ENCODE measurements at places on chromosomes 11 and 22.
A peak's percentile ranks its signal among the peaks of the same experiment; 100 is the strongest.

GRCh38 chr11:102357116-102357515 lies 10.1 kb downstream of the BIRC2 start:
- no peak for DNase-seq

DNA sequence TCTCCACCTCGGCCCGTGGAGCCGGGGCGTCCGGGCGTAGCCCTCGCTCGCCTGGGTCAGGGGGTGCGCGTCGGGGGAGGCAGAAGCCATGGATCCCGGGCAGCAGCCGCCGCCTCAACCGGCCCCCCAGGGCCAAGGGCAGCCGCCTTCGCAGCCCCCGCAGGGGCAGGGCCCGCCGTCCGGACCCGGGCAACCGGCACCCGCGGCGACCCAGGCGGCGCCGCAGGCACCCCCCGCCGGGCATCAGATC lies 439 bp downstream of the YAP1 start:
- DNase-seq, result no peak

- DNase-seq, result no peak
Observed at GRCh38 chr11:104652996-104653395, 245.3 kb downstream of the CASP12 start.

GRCh38 chr11:29256580-29256979 lies 760.2 kb downstream of the KCNA4 start:
- DNase-seq, result no peak

DNA sequence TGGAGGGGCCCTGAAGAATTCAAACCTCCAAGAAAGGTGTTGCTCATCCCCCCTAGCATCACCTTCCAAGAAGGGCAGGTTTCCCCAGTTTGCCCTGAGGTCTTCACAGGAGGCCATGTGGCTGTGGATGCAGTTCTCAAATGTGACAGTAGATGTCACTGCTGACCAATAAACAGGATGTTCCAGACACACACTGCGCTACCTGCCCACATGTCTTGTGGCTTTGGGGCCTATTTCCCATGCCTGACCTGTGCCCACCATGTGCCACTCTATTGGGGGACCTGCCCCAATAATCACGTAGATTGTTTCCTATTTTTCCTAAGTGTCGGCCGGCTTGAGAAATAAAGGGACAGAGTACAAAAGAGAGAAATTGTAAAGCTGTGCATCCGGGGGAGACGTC lies 4.5 kb downstream of the GSTT2 start:
- DNase-seq, result peak; percentile 12

- DNase-seq, result no peak
Observed at GRCh38 chr11:1398528-1399235, 8.9 kb downstream of the BRSK2 start.

GRCh38 chr11:68503251-68503687 lies 42.7 kb downstream of the PPP6R3 start:
- no peak for DNase-seq

DNA sequence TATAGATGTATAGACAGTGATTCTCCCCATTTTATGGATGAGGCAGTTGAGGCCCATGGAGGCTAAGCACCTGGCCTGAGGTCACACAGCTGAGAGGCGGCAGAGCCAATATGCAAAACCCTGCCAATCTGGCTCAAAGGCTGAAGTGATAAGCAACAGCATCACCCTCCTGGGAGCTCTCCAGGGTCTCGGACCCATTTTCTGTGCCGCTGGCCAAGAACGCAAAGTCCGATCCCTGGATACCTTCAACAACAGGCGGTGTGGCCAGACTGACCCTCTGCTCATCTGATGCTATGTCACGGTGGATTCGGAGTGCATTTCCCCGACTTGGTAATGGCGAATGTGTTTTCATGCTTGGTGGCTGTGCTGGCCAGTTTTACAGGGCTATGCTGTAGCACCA lies 595.0 kb downstream of the TBC1D22A start:
- no peak for DNase-seq

GRCh38 chr11:71929491-71929890 lies 645 bp downstream of the RNF121 start:
- no peak for DNase-seq

- DNase-seq, result no peak
Observed at GRCh38 chr11:95081412-95081811, 8.2 kb upstream of the ENDOD1 start.

- DNase-seq, result peak; percentile 22
Observed at GRCh38 chr11:34825670-34826383, 90.4 kb downstream of the APIP start.

DNA sequence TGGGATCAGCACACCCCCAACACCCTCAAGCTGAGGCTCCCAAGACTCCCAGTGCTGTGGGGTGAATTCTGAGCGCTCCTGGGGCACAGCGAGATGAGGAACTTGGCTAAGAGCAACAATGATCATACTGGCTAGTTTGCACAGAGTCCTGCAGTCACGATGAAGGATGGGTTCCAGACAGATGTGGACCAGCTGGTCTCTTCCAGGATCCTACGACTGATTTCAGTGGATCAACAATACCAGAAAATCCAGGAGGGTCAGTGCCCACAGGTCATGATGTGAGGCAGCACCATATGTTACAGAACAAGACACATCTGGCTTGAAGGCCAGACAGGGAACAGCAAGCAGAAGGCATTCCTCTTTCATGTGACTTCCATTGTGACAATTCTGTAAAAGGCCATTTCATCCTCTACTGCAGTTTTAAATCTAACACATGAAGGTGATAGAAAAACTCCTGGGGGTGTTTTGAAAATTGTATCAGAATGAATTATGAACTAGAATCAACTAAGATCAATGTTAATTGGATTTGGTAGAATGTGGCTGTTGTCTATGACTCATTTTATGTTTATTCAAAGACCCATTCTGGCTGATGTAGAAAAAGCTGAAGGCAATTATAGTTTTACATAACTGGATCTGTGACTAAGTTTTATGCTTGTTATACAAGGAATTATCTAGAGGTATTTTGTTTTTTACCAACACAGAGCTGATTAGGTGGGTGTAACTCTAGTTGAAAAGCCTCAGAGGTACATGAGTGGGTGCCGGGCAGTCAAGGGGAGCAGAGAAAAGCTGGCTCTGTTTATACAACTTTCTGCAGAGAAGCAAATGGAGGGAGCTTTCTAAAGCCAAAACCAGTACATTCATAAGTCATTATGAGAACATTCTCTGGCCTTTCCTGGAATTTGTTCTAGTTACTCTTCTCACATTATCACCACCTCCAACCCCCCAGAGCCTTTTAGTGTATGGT lies 29.1 kb downstream of the OR52K1 start:
- DNase-seq, result no peak

- DNase-seq, result no peak
Observed at GRCh38 chr11:120562806-120563425, 51.4 kb downstream of the GRIK4 start.

GRCh38 chr11:105152021-105152512 lies 12.5 kb upstream of the CARD18 start:
- DNase-seq, result no peak

- DNase-seq, result no peak
Observed at GRCh38 chr11:1748636-1749394, 1.6 kb downstream of the IFITM10 start.

DNA sequence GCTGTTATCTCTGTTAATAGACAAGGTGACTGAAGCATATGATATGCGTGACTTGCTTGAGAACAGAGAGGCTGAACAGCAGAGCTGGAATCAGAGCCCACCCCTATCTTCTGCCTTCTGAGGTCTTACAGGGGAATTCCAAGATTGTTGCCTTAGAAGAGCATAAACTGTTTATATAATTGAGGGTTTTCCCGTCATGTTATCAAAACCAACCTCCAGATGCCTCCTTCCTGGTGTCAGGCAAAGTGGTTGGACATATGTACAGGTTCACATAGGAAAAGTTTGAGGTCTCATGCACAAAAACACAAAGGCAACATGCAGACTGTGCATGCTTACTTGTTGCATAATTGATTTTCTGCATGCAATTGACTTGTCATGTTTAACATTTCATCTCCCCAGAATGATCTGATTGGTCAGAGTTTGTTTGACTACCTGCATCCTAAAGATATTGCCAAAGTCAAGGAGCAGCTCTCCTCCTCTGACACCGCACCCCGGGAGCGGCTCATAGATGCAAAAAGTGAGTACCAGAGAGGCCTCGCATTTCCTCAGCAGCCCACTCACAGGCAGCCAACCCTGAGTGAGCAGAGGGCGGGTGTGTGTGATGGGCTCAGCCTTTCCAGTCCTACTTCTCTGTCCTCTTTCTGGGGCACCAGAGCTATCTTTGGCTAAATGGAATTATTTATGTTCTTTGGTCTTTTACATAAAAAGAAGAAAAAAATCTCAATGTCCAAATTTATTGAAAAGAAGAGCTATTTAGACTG lies 88.9 kb downstream of the BMAL1 start:
- DNase-seq, result no peak

DNA sequence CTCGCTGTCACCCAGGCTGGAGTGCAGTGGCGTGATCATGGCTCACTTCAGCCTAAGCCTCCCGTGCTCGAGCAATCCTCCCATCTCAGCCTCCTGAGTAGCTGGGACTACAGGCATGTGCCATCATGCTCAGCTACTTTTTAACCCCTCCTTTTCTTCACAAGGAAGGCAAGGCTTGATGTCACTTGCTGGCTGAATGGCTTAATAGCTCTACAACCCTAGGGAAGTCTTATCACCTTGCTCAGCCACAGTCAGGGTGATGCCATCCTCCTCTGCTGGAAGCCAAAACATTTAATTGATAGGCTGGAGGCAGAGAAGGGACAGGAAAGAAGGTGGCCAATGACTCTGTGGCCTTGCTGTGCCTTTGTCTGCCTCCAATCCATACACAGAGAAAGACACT lies 131.9 kb downstream of the MED15 start:
- DNase-seq, result no peak

GRCh38 chr11:59273373-59273841 lies 60.7 kb upstream of the MPEG1 start:
- DNase-seq, result no peak

GRCh38 chr11:134538742-134539141 lies 126.7 kb upstream of the B3GAT1 start:
- DNase-seq, result no peak

DNA sequence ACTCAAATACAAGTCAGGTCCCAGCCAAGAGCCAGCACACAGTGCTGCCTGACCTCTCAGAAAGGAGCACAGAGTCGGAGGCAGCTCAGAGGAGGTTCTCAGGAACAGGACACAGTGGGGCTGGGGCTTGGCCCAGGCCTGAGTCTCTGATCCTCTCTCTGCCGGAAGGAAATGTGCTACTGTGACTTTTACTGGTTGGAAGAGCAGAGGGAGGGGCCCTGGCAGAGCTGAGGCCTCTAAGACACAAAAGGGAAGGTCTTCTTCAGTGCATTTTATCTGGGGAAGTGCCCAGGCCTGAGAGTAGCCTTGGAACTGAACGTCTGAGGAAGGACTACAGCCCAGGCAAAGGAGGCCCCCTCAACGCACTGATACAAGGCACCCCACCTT lies 16.2 kb upstream of the CASTOR1 start:
- no peak for DNase-seq

DNA sequence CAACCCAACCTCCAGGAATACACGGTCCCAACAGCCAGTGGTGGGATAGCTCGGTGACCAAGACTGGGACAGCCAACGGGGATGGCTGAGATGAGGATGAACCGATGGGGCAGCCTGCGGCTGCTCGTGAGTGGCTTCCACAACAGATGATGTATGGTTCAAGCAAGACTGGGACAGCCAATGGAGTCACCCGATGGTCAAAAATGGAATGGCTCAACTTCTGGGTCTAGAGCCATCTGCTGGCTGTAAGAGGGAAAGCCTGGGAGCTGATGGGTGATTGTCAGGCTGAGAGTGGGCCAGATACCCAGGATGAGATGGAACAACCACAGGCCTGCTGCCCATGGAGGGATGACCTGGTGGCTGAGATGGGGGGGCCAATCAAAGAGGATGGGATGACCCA lies 35.5 kb downstream of the SYT7 start:
- no peak for DNase-seq

GRCh38 chr11:68684385-68685356 lies at the start of gene GAL:
Gene GAL (plus strand): TSS chr11:68684544. CDS start chr11:68684924, 380 bp downstream.
- no peak for DNase-seq

GRCh38 chr11:41970681-41971080 lies 511.2 kb upstream of the LRRC4C start:
- DNase-seq, result no peak

- DNase-seq, result no peak
Observed at GRCh38 chr11:35146711-35147110, 7.7 kb downstream of the CD44 start.

GRCh38 chr11:1825785-1826451 lies 8.9 kb upstream of the SYT8 start:
- no peak for DNase-seq

DNA sequence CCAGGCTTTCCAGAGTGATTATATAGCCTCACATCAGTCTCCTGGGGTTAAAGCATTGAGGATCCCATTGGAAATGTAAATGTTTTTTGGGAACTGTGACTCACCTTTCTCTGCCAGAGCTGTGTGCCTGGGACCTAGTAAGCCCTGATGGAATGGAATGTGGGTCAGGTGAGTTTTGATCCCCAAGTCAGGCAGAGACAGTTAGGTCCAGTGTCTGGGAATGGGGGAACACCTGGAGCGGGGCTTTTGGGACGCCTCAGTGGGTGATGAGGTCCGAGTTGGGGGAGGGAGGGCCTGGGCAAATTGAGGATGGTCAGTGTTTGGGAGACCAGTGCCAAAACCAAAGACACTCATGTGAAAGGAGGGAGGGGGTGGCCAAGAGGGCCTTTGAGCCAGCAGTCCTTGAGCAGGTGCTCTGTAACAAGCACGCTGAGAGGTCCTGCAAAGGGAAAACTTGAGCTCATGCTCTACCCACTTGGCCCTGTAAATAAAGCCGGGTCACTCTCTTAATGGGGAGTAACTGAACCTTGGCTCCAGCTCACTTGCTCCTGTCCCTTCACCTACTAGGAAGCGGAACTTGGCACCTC lies 104.7 kb downstream of the NAV2 start:
- no peak for DNase-seq

GRCh38 chr11:64723117-64723906 lies at the start of gene NRXN2:
Gene NRXN2 (minus strand): TSS chr11:64723197. CDS start chr11:64713699, 9,498 bp downstream.
- DNase-seq, result no peak

- DNase-seq, result no peak
Observed at GRCh38 chr11:60866911-60867870, at the start of gene ZP1. Gene ZP1 (plus strand): TSS chr11:60867542. CDS start chr11:60867562, 20 bp downstream.

DNA sequence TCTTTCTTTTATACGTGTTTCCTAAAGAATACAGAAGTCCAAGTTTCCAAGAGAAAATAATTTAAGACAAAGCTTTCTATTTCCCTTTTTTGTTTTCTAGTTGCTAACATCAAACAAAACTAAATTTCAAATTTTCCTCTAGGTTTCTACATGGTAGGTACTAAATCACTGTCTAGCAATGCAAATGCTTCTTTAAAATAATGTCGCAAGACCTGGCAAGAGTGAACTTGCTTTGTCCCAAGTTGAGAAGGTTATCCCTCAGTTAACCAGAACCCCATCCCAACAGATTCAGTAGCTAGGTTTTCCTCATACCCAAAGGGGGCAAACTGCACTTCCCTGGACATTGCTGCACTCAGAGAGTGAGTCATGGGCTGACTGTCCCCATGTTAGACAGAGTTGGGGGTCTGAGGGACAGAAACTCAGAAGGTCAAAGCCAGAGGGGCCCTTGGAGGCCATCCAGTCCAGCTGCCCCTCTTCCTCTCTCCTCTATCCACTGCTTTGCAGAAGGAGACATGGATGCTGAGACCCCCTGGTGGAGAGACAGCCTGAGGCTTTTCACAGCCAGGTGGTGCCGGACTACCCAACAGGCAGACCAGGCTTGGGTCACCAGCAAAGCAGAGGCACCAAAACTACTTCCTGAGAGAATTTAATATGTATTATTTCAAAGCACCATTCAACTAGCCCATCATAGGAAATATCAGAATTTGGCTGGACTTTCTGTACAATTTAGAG lies 23.1 kb downstream of the OR2AT4 start:
- no peak for DNase-seq

Data from left renal pelvis (tissue), 4 donors.